ENCODE measurements at places on chromosomes 16 and 17.

DNA sequence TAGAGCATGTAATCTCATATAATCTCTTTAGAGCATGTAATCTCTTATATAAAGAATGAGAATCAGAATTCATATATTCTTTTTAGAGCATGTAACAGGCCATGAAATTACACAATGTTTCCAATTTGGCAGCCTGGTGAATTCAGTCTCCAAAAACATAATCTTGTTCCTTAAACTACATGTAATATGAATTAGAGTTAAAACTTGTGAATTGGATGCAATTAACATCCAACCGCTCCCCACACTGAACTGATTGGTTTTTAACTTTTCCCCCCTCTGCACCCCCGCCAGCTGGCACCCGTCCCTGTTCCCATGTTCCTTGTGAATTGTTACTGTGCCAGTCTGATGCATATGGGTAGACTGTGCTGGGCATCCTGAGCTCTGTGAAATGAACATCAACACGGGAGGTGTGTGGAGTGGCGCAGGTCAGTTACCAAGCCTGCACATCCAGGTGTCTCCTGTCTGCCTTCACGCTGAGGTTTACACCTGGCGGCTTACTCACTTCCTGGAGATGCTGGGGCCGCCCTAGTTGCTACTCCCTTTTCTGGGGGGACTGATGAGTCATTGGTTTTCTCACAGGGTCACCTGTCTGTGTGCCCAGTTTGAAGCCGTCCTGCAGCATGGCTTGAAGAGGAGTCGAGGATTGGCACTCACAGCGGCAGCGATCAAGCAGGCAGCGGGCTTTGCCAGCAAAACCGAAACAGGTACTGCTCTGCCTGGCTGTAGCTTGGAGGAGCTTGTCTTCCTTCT, 50.4 kb downstream of the SNX29 start:
- no peak for DNase-seq

DNA sequence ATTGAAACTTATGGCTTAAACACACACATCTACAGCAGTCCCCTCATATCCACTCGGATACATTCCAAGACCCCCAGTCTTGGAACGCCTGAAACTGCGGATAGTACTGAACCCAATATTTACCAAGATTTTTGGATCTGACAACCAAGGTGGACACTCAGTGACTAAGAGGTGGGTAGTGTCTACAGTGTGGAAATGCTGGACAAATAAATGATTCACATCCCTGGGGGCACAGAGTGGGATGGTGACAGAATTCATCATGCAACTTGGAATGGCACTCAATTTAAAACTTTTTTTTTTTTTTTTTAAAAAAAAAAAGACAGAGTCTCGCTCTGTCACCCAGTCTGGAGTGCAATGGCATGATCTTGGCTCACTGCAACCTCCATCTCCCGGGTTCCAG, 54.2 kb upstream of the TRAP1 start:
- no peak for DNase-seq

DNA sequence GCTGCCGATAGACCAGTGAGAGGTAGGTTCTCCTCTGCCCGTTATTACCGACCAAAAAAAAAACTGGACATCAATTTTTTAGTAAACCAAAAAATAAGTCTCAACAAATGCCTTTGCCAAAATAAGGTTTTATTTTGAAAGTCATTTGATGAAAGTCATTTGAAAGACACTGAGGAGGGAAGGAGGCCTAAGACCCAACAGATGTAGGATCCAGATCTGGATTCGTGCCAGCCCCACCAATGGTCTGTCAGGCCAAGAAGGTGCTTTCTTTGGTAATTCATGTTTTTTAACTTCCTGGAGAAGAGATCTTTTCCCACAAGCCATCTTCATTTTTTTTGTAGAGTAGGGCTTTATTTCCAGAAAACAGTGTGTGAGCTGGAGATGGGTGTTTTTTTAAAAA, 18.1 kb downstream of the NTAN1 start:
- DNase-seq, result no peak

- DNase-seq, result no peak
These were observed 150.1 kb downstream of the RAB11FIP4 start for GRCh38 chr17:31541559-31541958.

DNA sequence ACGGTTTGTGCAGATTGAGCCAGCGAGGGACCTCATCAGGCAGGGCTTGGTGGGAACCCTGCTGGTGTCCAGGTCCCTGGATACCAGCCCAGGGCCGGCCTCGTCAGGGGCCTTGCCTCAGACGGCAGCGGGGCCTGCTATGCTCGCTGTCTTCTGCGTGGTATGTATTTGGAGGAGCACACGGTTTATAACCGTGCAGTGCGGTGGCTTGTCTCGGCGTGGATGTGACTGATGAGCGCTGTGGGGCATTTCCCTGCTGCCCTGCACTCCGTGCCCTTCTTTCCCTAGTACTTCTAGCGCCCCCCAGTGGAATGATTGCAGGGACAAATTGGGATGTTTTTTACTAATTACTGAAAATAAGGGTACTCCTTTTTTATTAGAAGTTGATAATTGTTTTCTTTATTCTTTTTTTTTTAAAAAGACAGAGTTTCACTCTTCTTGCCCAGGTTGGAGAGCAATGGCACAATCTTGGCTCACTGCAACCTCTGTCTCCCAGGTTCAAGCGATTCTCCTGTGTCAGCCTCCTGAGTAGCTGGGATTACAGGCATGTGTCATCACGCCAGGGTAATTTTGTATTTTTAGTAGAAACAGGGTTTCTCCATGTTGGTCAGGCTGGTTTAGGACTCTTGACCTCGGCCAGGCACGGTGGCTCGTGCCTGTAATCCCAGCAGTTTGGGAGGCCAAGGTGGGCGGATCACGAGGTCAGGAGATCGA, 15.3 kb downstream of the TBCD start:
- DNase-seq, result peak; percentile 66

DNA sequence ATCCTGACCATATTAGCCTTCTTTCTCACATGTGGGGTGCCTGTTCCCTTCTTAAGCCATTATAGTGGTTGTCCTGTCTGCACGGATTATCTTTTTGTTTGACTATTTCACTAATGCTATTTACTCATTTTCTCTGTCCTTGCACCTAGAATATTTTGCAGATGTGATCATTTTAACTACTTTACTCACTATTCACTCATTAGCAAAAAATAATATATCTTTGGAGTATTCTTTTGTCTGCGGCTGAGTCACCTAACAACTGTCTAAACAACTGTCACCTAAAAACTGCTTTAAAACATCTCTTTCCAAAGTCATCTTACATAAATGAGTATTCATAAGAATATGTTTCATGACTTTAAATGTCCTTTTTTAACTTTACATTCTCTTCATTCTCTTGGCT, 87.4 kb downstream of the KCNJ2 start:
- DNase-seq, result no peak

DNA sequence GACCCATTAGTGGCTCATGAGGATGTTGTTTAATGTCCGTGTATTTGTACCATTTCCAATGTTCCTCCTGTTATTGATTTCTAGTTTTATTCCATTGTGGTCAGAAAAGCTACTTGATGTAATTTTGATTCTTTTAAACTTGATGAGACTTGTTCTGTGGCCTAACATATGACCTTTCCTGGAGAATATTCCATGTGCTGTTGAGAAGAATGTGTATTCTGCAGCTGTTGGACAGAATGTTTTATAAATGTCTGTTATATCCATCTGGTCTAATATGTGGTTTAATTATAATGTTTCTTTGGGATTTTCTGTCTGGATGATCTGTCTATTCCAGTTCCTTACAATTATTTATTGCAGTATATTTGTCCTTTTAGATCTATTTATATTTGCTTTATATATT, 2.9 kb upstream of the ABCA10 start:
- DNase-seq, result no peak

DNA sequence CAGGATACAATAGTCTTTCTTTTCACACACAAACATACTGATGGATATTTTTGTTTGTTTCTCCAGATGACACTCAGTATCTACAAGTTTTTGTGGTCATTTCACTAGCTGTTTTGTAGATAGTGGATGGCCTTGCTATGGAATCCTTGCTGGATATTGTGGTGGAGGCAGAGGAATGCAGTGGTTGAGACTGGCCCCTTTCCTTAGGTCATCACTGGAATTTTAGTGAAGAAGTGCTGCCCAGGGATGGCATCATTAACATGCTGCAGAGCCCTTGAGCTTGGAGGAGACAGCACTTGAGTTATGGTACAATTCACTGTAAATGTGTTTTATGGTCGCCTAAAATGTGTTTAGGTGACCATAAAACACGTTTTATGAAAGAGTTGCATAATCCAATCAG, 455.9 kb upstream of the HSBP1 start:
- DNase-seq, result peak; percentile 64

GRCh38 chr16:17359788-17360390, 110.9 kb downstream of the XYLT1 start:
- no peak for DNase-seq

DNA sequence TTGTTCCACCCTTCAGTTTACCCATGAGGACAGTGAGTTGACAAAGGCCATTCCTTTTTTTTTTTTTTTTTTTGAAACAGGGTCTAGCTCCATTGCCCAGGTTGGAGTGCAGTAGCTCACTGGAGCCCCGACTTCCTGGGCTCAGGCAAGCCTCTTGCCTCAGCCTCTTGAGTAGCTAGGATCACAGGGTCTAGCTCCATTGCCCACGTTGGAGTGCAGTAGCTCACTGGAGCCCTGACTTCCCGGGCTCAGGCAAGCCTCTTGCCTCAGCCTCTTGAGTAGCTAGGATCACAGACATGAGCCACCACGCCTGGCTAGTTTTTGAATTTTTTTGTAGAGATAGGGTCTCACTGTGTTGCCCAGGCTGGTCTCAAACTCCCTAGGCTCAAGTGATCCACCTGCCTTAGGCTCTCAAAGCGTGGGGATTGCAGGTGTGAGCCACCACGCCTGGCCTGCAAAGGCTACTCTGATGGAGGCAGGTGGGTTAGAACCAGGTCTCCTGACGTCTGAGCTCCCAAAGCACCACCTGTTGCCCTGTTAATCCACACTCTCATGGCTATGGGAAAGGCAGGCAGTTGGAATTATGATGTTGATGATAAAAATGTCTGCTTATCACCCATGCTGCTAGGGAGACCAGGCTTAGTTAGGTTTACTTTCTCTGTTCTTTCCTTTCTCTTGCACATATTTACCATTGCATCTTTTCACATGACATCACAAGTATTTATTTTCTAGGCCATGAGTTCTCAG, 65.2 kb downstream of the KSR1 start:
- DNase-seq, result peak; percentile 90

DNA sequence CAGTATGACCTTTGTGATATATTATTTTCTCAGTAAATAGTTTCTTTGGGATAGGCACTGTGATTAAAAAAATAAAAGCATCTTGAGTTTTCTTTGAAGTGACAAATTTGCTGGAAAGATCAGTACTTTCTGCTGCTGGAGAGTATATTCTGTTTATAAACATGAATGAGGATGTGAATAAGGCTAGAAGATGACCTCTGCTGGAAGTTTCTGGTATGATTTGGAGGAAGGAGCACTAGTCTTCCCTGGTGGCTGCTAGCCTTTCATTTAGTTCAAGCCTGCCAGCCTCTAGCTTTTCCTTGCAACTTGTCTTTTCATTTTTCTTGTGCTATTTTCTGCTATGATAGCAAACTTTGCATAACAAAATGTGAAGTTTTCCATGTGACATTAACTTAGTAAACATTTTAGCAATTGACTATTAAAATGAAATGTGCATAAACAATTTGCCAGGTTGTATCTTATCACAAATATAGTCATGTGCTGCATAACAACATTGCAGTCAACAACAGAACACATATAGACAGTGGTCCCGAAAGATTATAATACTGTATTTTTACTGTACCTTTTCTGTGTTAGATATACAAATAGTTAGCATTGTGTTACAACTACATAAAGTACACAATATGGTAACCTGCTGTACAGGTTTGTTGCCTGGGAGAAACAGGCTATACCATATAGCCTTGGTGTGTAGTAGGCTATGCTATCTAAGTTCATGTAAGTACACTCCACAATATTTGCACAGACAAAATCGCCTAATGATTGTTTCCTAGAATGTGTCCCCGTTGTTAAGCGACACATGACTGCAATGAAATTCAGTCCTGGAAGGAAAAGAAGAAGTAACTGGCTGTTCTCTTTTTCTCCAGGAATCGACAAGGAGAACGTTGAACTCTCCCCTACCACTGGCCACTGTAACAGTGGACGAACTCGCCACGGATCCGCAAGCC, 18.1 kb upstream of the RAB11FIP4 start:
- peak; percentile 68 for DNase-seq

GRCh38 chr17:58541249-58541648, 26.8 kb upstream of the MTMR4 start:
- no peak for DNase-seq

- DNase-seq, result peak; percentile 58
These were observed 10.1 kb upstream of the STAC2 start for GRCh38 chr17:39235555-39236449.

DNA sequence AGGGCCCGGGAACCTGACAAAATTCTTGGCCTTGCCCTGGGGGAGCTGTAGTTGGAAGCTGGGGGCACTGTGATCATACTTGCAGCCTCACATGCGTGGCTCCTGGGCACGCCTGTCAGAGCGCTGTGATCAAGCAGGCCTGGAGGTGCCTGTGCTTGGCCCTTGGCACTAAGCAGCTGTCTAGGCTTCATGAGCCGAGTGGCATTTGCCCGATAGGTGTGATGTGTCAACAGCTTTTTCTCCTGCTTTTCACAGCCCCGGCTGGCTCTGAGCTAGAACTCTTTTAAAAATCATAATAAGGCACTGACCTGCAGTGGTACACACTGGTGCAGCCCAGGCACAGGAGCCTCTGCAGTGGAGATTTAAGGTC, 113.8 kb downstream of the SOCS1 start:
- no peak for DNase-seq

DNA sequence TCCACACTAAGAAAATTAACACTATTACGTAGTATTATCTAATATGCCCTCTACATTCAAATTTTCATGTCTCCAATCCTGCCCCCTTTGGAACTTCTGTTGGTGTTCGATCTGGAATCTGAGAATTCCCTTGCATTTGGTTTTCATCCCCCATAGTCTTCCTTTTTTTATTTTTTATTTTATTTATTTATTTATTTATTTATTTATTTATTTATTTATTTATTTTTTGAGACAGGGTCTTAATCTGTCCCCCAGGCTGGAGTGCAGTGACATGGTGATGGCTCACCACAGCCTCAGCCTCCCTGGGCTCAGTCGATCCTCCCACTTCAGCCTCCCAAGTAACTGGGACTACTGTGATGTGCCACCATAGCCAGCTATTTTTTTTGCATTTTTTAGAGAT, 589.3 kb downstream of the MAF start:
- no peak for DNase-seq

GRCh38 chr16:50178491-50178941, 25.4 kb downstream of the TENT4B start:
- no peak for DNase-seq
